ENCODE measurements at places on chromosomes 1 and 21.

- no peak for DNase-seq
These were observed 9.2 kb downstream of the DEGS1 start for GRCh38 chr1:224192082-224192788.

- DNase-seq, result no peak
These were observed 560 bp downstream of the PLEKHM2 start for GRCh38 chr1:15684468-15685291.

DNA sequence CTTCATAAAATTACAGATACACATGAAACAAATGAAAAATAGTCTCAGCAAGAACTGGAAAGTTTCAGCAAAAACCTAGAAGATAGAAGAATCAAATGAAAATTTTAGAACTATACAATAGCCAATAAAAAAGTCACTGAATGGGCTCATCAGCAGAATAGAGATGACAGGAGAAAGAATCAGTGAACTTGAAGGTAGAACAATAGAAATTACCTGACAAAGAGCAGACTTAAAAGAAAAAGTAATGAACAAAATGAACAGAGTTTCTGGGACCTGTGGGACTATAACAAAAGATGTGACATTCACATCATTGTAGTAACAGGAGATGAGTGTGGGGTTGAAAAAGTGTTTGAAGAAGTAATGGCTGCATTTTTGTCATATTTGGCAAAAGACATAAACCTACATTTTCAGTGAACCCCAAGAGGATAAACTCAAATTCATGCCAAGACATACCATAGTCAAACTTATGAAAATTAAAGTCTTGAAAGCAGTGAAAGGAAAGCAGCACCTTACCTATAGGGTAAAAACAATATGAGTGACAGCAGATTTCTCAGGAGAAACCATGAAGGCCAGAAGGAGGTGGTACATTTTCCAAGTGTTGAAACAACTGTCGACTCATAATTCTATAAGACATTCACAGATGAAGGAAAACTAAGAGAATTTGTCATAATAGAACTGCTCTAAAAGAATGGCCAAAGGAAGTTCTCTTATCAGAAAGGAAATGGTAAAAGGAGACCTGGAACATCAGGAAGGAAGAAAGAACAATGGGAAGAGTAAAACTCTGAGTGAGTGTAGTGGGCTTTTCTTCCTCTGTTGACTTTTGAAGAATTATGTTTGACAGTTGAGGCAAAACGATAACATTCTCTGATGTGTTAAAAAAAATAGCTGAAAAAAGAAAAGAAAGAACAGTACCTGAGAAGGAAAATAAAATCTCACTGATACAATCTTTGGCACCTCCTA lies 23.5 kb downstream of the NTPCR start:
- no peak for DNase-seq

- DNase-seq, result no peak
These were observed 25.1 kb downstream of the ZNF124 start for GRCh38 chr1:247146671-247147070.

GRCh38 chr1:112878321-112878720 lies 77.7 kb downstream of the SLC16A1 start:
- no peak for DNase-seq

- DNase-seq, result no peak
These were observed 36.3 kb upstream of the CLIC4 start for GRCh38 chr1:24708938-24709337.

DNA sequence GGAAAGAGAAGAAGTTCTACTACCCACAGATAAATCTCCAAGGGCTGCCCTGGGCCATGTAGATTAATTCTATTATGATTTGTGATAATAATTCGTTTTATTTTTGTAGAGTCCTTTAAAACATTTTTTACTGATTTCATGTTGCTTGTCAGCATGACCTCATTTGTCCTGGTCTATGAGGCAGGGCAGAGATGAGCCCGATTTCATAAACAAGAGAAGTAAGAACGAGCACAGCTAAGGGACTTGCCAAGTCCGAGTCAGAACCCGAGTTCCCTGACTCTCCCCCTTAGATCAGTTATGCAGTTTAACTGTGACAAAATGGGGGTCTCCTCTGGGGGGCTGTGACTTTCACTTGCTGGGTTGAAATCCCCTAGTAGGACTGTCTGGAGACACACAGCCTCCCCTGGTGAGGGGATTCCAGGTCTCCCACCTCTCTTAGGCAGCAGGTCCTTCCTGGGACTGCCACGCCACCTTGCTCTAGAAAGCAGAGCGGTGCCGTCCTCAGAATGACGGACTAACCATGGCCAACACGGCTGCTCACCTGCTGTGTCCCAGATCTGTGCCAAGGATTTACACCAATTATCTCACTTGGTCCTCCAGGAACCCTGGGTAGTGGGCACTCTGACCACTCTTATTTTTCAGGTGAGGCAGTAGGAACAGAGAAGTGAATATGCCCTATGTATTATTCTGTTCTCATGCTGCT lies 31.0 kb upstream of the SOX13 start:
- DNase-seq, result no peak

DNA sequence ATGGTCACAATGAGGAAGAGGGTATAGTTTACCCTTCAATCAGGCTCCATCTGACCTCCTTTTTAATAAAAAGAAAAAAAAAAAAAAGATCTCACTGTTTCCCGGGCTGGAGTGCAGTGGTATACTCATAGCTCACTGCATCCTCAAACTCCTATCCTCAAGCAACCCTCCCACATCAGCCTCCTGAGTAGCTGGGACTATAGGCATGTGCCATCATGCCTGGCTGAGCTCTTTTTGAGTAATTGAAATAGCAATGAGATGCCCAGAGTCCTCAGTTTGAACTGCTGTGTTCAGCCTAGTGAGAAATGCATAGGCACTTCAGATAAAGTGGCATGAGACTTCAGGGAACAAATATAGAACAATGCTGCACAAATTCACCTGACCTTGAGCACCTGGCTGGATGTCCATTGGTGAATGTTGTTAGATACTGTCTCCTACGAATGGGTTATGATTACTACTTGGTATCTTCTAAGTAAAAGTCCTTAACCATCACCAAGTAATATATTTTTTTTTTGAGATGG lies 67.6 kb downstream of the NR5A2 start:
- no peak for DNase-seq

GRCh38 chr21:32425628-32426027 lies 13.1 kb downstream of the EVA1C start:
- no peak for DNase-seq

GRCh38 chr1:31901838-31902509 lies 36.2 kb downstream of the PTP4A2 start:
- no peak for DNase-seq

GRCh38 chr1:211831558-211832323 lies 1.2 kb upstream of the LPGAT1 start:
- DNase-seq, result no peak

- no peak for DNase-seq
These were observed 26.4 kb upstream of the RNF187 start for GRCh38 chr1:228460821-228461220.

- peak; percentile 87 for DNase-seq
These were observed 197.9 kb downstream of the DYRK1A start for GRCh38 chr21:37564341-37564923.

GRCh38 chr1:116024626-116025025 lies 48.3 kb downstream of the SLC22A15 start:
- no peak for DNase-seq

GRCh38 chr21:43001316-43001715 lies 27.0 kb downstream of the PKNOX1 start:
- DNase-seq, result no peak

- DNase-seq, result no peak
These were observed 17.6 kb downstream of the RIPK4 start for GRCh38 chr21:41749286-41749685.

- no peak for DNase-seq
These were observed 34.5 kb upstream of the CSF3R start for GRCh38 chr1:36517011-36517771.

- DNase-seq, result no peak
These were observed 7.9 kb upstream of the IER5 start for GRCh38 chr1:181080556-181080955.

GRCh38 chr21:39188521-39189139 lies 5.4 kb upstream of the PSMG1 start:
- no peak for DNase-seq

GRCh38 chr1:228059634-228060457 lies 22.7 kb upstream of the ARF1 start:
- peak; percentile 42 for DNase-seq

Measured in activated T-cell treated with anti-CD3 and anti-CD28 coated beads for 24 hours (primary cell).